ENCODE measurements at places on chromosomes 11 and 22. TPM values are rescaled to one million over a fixed set of nuclear protein-coding genes. Genes with fewer than 3 reads are reported as not detected.

Gene TUB
- 19.2 TPM for total RNA-seq

Gene NRXN2
- 90.1 TPM for total RNA-seq

Gene OR5T2
- total RNA-seq, result not detected

Gene OR8G1
- not detected for total RNA-seq

Gene SHANK3
- 0.59 TPM for total RNA-seq
